ENCODE measurements at places on chromosomes 5 and 9.

- ATAC-seq, result no peak
Measured at GRCh38 chr5:73139485-73139884, 19.1 kb downstream of the TMEM171 start.

DNA sequence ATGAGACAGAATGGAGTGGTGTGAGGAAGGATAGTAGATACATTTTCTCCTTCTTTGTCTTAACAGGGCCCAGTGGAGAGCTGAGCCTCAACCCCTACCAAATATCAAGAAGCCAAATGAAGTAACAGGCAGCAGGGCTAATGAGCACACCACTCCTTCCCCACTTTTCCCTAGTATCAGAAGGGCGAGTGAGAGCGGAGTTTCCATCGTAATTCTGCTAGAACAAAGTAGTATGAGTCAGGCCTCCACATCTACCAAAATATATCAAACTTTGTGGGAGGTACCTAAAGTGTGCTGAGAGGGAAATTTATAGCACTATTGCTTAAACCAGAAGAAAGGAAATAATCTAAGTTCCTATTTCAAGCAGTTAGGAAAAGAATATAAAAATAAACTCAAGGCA is 769.0 kb upstream of the RGMB start:
- ATAC-seq, result no peak

- ATAC-seq, result peak; percentile 80
Measured at GRCh38 chr9:97710356-97711222, 13.4 kb upstream of the XPA start.

- peak; percentile 17 for ATAC-seq
Measured at GRCh38 chr9:92254381-92255337, 38.8 kb downstream of the IARS1 start.

DNA sequence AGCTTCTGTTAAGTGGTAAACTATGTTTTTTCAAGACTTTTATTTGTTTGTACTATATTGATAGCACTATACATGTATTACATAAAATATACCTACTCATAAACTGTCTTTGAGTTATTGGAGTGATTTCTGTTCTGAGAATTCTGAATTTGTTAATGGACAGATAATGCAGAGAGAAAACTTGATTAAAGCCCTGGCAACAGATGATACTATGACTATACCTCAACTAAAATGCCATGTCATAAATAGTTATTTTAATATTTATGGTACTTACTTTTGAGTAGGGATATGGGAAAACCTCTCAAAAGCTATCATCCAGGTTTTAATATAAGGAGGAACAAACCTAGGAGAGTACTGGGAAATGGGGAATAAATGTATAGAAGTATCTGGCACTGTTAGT is 947.2 kb upstream of the ARRDC3 start:
- no peak for ATAC-seq

GRCh38 chr5:116579144-116579543 is 4.5 kb upstream of the SEMA6A start:
- ATAC-seq, result no peak

- peak; percentile 52 for ATAC-seq
Measured at GRCh38 chr5:115524199-115524847, 20.3 kb downstream of the FEM1C start.

DNA sequence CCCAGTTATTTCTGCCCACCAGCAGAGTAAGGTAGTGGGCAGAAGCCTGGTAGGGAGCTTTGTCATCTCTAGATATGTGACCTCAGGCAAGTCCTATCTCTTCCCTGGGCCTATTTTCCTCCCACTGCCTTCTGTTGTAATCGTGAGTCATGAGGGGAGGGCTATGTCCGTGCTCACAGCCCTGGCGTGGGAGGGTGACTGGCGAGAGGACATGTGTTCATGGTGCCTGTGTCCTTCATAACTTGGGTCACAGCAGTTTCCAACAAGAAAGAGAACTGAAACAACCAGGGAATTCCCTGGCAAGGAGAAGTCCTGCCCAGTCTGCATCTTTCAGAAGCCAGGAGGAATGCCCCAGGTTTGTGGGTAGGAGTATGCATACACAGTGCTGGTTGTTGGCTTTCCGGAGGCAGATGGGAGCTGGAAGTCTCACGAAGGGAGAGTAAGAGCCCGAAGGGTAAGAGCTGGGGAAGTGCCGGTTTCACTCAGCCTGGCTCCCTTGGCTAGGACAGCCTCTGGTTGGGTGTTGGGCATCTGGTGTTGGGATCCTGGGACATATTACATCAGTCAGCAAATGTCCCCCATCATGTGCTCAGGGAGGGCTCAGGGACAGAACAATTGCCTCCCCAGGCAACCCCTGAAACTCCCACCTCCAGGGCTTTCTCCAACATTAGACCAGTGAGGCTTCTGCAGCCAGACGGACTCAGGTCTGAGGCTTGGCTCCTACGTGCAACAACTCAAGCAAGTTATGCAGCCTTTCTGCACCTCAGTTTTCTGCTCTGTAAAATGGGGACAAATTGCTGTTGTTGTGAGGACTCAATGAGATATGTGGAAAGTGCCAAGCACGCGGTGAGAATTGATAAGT is 4.3 kb upstream of the TIFAB start:
- ATAC-seq, result peak; percentile 67

GRCh38 chr5:125236007-125236406 is 489.6 kb upstream of the ZNF608 start:
- no peak for ATAC-seq

- ATAC-seq, result no peak
Measured at GRCh38 chr9:129938291-129938979, 103.2 kb downstream of the USP20 start.

DNA sequence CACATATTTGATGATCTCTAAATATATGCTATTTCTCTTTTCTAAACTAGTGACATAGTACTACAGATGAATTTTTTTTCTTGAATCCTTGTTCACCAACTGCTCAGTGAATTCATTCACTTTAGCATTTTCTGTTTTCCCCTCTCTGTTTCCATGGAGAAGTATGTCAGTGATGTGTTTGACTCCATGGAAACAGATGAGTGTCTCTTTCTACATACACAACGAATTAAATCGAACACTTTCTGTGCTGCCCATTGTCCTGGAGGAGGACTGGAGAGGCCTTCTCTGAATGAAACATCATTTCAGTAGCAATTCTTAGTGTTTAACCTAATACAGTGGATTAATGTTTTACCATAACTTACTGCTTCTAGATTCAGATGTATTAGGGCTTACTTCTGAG is 9.5 kb downstream of the INVS start:
- no peak for ATAC-seq

GRCh38 chr5:79471556-79471955 is 42.4 kb downstream of the HOMER1 start:
- no peak for ATAC-seq

- ATAC-seq, result no peak
Measured at GRCh38 chr9:33677506-33677809, 117.9 kb upstream of the PRSS3 start.

GRCh38 chr5:6711409-6712141 is 1.7 kb upstream of the TENT4A start:
- ATAC-seq, result no peak

All from esophagus mucosa (tissue), 1 donor.